ENCODE measurements at places on chromosomes 6 and 20.

- DNase-seq = no peak
These were observed 204.8 kb downstream of the TPBG start for GRCh38 chr6:82568290-82568993.

DNA sequence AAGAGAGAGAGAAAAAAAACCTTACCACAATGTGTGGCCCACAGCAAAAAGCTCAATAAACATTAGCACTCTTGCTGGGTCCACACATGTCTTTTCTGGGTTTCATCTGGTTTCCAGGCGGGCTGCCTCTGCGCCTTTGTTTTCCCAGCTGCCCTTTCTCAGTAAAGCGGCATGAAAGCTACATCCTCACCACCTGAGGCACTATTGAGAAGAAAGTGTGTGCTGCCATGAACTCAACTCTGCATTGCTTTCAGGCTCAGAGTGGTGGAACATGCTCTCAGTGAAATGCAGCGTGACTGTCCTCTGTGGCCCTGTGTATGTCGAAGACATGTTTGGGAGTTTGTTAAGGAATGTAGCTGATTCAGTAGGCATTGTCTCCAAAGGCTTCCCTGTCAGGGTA lies 102.3 kb downstream of the LYRM2 start:
- no peak for DNase-seq

DNA sequence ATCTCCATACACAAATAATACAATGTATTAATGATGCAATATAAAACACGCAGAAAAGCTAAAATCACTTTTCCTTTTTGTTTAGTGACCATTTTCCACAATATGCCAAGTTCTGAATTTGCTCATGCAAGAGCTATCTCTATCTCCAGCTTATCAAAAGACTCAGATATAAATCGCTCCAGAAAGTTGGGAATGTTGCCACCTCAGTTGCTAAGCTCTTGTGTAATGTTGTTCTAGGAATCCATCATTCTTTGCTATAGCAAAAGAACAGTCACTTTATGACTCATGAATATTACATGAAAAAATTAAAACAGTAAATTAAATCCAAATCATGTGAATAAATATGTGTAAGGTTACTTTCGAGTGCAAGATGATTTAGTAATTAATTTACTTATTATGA lies 8.7 kb downstream of the PLAGL1 start:
- DNase-seq = no peak

DNA sequence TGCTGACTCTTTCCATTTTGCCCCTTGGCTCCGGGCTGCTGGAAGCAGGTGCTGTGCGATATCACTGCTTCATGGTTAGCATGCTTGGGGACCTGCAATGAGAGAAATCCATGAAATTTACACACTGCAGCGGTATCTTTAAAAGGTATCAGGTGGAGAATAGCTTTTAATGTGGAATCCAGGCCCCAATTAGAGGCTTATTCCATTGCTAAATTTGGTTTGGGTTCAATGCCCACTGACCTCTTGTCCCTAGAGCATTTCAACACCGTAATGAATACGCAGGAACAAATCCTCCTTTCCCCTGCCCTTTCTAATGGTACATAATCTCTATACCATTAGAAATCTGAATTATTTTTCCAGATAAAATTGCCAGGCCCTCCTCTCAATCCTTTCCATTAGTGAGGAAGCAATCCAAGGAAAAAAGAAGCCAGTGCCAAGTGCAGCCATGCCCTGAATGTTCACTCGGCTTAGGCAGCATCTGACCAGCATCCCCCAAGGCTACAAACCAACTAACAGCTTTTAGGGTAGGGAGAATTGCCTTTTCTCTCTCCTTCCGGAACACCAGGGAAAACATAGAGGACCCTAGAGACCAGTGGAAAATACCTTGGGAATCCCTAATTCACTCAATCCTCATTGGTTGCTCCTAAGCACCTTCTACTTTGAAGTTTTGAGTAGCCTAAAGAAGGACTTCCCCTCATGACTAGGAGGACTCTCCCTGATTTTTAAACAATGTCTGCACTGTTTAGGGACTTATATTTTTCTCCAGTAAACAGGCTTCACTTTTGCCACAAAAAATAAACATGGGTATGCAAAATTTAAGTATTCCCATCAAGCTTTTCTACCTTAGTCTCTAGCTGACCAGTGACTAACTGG lies 143.1 kb downstream of the QRSL1 start:
- DNase-seq = no peak

- no peak for DNase-seq
These were observed 4.2 kb upstream of the ZBTB12 start for GRCh38 chr6:31906122-31906521.

DNA sequence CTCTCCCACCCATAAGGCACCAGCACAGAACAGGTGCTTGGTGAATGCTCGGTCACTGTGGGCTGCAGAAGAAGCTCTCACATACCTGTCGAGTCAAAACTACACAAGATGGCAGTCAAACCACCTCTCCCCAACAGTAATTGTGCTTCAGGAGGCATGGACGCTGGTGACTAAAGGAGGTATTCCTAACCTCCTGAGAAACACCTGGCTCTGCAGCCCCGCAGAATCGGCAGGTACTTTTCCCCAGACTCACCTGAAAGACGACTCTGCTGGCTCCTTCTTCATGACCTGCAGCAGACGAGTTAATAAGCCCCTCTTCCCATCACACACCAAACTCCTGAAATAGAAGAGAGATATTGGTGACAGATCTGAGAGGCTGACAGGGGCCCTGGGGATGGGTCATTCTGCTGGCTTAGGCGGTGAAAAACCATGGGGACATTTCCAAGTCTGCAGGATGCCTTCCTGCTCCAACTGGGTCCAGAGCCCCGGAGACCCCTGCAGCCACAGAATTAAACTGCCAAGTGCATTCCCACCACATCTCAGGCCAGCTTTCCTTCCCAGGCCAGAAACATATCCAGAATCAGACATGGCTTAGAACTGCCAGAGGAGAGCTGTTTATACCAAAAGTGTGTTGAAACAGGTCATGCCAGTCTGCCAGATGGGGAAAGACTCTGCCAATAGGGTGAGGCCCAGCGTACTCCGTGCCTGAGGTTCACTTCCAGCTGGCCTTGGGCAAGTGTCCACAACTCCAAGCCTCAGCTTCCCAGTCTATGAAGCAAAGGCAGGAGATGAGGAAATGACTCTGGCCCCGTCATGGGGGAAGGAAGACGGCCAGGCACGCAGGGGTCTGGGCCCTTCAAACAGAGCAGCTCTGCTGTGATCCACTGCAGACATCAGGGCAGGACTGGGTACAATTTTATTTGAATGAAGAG lies 53.0 kb downstream of the MYH7B start:
- DNase-seq = no peak

DNA sequence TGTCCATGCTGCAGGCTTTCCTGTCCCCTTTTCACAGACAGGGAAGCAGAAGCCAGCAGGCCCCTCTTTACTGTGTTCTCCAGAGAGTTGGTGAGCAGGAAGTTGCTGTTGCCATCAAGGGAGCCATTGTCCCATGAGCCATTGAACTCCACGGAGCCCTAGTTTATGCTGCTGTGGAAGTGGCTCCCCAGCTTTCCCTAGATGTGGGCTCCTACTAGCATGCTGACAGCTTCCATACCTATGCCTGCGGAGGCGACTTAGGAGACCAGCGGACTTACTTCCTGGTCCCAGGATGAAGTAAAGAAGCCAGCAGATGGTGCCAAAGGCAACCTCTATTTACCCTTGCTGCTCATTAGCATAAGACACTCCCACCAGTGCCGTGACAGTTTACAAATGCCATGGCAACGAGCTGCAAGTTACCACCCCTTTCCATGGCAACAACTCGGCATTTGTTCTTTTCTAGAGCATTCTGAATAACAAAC lies 30.8 kb upstream of the FKBP1A start:
- no peak for DNase-seq

GRCh38 chr20:8790442-8791074 lies 278.3 kb upstream of the PLCB4 start:
- no peak for DNase-seq

DNA sequence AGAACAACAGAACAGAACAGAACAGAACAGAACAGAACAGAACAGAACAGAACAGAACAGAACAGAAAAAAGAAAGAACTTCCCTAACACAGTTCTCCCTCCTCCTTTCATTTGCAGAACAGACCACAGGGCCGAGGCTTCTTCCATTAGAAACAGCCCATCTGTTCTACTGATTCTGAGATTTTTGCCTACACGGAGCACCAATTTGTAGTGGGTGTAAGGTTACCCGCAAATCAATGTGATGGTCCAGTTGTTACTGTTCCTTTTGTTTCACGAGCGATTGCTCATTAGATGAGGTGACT lies 734 bp upstream of the OGFRL1 start:
- peak; percentile 50 for DNase-seq

DNA sequence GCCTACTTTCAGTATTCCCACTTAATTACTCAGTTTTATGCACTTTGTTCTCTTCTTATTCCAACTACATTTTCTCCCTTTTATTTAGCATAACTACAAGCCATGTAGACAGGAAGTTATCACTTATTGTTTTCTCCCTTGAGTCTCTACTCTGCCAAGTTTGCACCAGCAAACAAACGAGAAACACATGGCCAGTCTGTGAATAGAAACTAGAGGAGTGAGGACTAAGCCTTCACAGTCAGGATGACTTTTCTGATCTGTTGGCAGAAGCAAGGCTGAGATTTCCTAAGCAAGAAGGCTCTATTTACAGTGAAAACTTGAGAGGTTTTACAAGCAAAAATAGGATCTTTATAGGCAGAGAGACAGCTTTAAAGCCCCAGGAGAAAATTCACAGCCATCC lies 69.8 kb upstream of the TINAG start:
- no peak for DNase-seq

GRCh38 chr20:64246616-64247306 lies 8.8 kb upstream of the PCMTD2 start:
- no peak for DNase-seq

GRCh38 chr6:57305107-57305506 lies 12.3 kb upstream of the PRIM2 start:
- no peak for DNase-seq
